ENCODE measurements at places on chromosomes 7 and 10.

GRCh38 chr10:13189961-13190360 is 28.6 kb downstream of the MCM10 start:
- DNase-seq = no peak

DNA sequence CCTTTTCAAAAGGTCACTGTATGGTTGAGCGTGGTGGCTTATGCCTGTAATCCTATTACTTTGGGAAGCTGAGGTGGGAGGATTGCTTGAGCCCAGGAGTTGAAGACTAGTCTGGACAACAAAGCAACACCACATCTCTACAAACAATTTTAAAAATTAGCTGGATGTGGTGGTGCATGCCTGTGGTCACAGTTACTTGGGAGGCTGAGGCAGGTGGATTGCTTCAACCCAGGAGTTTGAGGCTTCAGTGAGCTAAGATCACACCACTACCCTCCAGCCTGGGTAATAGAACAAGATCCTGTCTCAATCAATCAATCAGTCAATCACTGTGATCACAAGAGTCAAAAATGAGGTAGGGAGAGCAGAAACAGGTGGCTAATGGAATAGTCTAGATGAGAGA is 97.0 kb downstream of the SUGCT start:
- no peak for DNase-seq

- no peak for DNase-seq
Observed at GRCh38 chr7:44625526-44626471, 19.4 kb downstream of the OGDH start.

GRCh38 chr7:76998285-76998589 is 33.9 kb downstream of the SPDYE17 start:
- no peak for DNase-seq

DNA sequence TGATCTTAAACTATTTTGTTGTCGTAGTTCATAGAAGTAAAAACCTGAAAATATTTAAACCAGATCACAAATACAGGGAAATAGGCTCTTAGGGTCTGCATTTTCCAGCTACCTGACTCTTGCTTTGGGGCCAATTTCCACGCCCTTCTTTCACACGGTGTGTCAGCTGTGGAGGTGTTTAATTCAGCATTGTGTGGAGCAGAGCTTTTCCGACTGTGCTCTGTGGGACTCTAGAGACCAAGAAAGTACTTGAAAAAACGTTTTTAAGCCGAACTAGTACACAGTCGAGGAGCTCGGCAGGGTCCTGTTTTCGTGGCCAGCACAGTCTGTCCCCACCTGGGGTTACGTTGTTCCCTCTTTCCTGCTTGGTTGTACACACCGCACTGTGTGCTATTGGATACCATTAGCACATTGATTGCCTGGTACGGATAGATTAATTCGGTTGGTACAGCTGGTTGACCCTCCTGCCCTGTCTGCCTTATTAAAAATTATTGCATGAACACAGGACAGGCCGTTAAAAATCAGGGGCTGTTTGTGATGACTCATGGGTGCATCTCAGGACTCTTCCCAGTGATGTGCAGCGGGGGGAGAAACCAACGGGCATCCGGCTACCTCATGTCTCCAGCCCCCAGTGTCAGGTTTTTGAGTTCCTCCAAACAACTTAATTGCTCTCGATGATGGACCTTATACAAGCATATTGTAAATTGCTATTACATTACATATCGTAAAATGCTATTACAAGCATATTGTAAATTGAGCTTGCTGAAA is 80.7 kb upstream of the BTBD16 start:
- no peak for DNase-seq

DNA sequence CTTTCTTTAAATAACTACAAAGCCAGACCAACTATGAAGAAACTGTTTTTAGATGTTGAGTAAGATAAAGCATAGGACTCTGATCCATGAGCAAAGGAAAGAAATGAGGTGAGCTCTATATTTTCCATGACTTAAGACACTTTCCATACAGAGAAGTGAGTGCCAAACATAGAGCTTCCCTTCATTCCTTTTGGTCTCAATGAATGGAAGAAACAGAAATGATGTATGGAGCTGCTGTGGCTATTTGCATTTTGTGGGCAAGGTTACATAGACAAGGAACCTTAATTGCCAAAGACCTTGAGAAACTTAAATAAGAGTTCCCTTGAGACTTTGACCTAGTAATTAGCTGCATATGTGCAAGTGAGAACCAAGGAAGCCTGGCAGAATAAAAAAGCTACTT is 1152.2 kb downstream of the XPNPEP1 start:
- no peak for DNase-seq
